ENCODE measurements at places on chromosomes 2 and 18.

DNA sequence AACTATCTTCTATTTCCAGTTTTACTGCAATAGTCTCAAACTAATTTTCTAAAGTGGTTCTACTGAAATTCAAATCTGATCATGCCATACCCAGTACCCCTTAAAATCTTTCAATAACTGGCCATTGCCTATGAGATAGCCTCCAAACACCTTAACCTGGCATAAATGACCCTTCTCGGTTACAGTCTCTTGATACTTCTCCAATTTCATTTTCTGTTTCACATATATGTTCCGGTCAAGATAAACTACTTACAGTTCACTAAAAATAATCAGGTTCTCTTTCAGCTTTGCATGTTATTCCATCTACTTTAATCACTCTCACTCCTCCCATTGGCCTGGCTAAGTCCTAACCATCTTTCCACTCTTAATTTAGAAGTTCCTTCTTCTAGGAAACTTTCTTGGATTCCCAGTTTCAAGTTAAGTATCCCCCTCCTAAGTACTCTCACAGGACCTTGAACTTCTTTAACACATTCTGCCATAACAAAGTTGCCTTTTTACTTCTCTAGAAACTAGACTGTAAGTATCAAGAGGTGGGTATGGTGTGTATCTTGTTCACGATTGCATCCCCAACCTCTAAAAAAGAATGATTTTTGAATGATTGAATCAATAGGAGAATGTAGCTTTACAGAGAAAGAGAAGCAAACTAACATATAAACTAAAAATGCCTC, 110.2 kb upstream of the RBBP8 start:
- DNase-seq: no peak

- no peak for DNase-seq
Observed at GRCh38 chr18:74631623-74632350, 34.1 kb downstream of the ZNF407 start.

DNA sequence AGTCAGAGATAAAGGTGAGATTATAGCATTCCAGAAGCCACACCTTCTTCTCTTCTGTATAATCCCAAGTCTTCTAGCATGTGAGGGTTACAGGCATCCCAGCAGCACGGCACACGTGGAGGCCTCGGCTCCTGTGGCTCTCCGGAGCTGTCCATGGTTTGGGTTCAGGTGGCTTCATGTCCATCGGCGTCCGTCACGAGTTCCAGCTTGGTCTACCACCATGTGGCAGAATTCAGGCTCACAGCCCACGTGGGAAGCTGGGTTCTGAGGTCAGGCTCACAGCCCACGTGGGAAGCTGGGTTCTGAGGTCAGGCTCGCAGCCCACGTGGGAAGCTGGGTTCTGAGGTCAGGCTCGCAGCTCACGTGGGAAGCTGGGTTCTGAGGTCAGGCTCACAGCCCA, 378.3 kb upstream of the SALL3 start:
- no peak for DNase-seq

DNA sequence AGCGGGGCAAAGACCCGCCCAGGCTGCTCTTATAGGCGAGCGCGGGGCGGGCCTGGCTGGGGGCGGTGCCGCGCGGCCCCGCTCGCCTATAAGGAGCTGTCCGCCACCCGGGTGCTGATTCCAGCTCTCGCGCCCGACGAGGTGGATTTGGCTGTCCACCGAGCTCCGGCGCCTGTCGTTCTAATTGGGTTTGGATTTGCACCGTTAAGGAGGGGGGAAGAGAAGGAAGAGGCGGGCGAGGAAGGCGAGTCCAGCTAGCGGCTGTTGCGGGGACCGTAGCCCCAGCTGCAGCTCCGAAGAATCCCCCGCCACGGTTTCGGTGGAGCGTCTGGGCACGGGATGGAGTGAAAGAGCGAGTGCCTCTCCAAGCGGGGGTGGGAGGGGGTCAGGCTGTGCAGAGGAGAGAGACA, at the start of gene CNTNAP5:
TSS of gene CNTNAP5 (plus strand) at position 117 of the 410 bp plus-strand sequence. CDS start 364 bp downstream, outside the sequence.
- peak; percentile 94 for DNase-seq

GRCh38 chr18:38557006-38557405, 991.4 kb upstream of the CELF4 start:
- DNase-seq: no peak

GRCh38 chr2:94874277-94874997, 3.2 kb downstream of the TEKT4 start:
- DNase-seq: peak; percentile 85
